ENCODE measurements at places on chromosomes 2 and 18.

GRCh38 chr2:223041527-223042109 lies 10.4 kb upstream of the KCNE4 start:
- DNase-seq: no peak

DNA sequence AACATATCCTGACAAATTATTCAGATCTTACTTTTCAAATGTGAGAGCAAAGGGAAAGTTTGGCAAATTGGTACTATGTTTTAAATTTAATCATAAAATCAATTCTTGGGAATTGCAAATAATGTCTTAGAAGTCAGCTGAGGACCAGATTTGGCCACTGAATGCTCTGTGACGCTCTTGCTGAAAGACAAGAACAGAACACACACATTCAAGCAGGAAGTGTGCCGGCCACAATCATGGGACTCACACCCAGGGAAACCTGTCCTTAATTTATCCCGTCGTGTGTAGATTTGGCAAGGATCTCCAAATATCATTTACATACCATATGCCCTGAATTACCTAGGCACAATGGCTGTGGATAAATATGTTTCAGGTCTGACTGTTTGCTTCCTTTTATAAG lies 253.1 kb downstream of the TCF4 start:
- no peak for DNase-seq

DNA sequence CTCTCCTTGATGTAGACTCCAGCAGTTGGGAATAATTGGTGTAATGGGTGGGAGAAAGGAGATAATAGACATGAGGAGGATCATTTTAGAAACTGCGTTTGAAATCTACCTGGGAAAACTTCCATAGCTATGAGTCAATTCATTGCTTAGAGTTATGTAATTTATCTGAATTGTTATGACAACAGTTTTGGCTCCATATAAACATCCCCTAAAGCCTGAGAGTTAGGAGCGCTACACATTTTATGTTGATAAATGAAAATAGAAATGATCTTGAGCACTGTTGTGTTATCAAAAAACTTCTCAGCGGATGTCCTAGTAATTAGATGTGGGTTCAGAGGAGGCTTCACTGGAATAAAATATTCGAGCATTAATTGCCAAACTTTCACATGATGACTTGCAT lies 573.4 kb downstream of the TSN start:
- DNase-seq: no peak

GRCh38 chr2:165470361-165470760 lies 863 bp downstream of the CSRNP3 start:
- no peak for DNase-seq

- DNase-seq: no peak
These were observed 90.0 kb downstream of the GALR1 start for GRCh38 chr18:77339623-77340022.
